Breast epithelium (tissue), 4 donors: ENCODE measurements at places on chromosomes 6 and 20. TPM values are rescaled to one million over a fixed set of nuclear protein-coding genes. Genes with fewer than 3 reads are reported as not detected.

SLC17A3 gene
- total RNA-seq = not detected

MUC22 gene
- not detected for total RNA-seq

STAU1 gene
- 79.8 TPM for total RNA-seq

SRSF12 gene
- total RNA-seq = 1.8 TPM

LY6G5C gene
- total RNA-seq = 0.64 TPM

CST2 gene
- total RNA-seq = not detected

GTSF1L gene
- not detected for total RNA-seq

SAMD10 gene
- total RNA-seq = 3.3 TPM

RIPOR3 gene
- total RNA-seq = 4.5 TPM

KIF6 gene
- total RNA-seq = 0.80 TPM

PLEKHG1 gene
- 77.0 TPM for total RNA-seq

NHLRC1 gene
- 2.0 TPM for total RNA-seq

PRR18 gene
- total RNA-seq = not detected

HDAC2 gene
- total RNA-seq = 63.5 TPM

ZNF217 gene
- 22.4 TPM for total RNA-seq

SIGLEC1 gene
- total RNA-seq = 6.9 TPM

MUCL3 gene
- total RNA-seq = not detected

ECT2L gene
- 0.15 TPM for total RNA-seq

REV3L gene
- total RNA-seq = 82.3 TPM

CYP24A1 gene
- total RNA-seq = 6.4 TPM

DNPH1 gene
- total RNA-seq = 53.7 TPM

SLPI gene
- 30.6 TPM for total RNA-seq

ZBTB46 gene
- 8.2 TPM for total RNA-seq

RAET1G gene
- total RNA-seq = not detected

ABHD12 gene
- 26.9 TPM for total RNA-seq

MAP7 gene
- 16.4 TPM for total RNA-seq

BYSL gene
- 8.8 TPM for total RNA-seq

TCP11 gene
- 0.66 TPM for total RNA-seq

ATP6V1G2 gene
- 1.6 TPM for total RNA-seq

ENPP4 gene
- 13.8 TPM for total RNA-seq

ACTL10 gene
- total RNA-seq = 2.6 TPM

THBD gene
- total RNA-seq = 22.6 TPM

HRH3 gene
- total RNA-seq = not detected

EYS gene
- total RNA-seq = not detected

DSTN gene
- 180 TPM for total RNA-seq

ZNF831 gene
- 1.6 TPM for total RNA-seq

TRIM40 gene
- total RNA-seq = not detected

ZC2HC1B gene
- total RNA-seq = not detected

DLK2 gene
- total RNA-seq = 3.6 TPM

SLC17A2 gene
- total RNA-seq = not detected

KPNA5 gene
- 14.3 TPM for total RNA-seq
